ENCODE measurements at places on chromosomes 3 and 15. TPM values are rescaled to one million over a fixed set of nuclear protein-coding genes. Genes with fewer than 3 reads are reported as not detected.

DNA sequence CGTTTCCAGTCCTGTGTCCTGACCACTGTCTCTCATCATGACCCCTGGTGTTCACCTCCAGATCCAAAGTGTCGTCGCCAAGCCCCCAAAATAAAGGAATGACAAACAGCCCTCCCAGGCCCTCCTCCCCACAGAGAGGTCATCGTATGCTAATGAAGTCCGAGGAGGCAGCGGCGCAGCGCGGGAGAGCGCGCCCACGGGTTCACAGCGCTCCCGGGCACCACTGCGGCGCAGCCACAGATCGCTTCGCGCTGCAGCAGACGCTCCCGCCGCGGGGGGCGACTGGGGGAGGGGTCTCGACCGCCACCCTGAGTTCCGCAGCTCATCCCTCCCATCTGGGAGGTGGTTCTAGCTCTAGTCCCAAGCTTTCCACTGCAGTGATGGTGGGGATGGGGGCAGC is 1.3 kb downstream of the DGKG start:
- no peak for DNase-seq

Gene GUCA1C
- total RNA-seq = not detected

GRCh38 chr3:49647741-49648140 is 26.4 kb upstream of the APEH start:
- no peak for DNase-seq

- DNase-seq = no peak
Observed at GRCh38 chr3:81728766-81729544, 32.5 kb downstream of the GBE1 start.

DNA sequence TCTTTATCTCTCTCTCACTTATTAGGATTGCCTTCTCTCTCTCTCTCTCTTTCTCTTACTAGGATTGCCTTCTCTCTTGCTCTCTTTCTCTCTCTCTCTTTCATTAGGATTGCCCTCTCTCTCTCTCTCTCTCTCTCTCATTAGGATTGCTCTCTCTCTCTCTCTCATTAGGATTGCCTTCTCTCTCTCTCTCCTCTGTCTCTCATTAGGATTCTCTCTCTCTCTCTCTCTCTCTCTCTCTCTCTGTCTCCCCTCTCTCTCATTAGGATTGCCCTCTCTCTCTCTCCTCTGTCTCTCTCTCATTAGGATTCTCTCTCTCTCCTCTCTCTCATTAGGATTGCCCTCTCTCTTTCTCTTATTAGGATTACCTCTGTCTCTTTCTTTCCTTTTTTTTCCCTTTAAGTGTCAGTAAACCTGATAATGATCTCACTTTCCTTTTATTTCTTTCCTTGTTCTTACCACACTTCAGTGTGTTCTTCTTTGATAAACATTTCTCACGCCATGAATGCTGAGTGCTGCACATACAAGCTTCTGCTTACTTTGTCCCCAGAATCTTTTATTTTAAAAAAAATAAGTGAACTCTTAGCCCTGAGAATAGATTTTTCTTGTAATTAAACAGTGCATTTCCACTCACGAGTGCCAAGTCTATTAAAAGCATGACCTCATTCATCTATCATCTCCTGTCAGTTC is 243.4 kb upstream of the TBC1D5 start:
- DNase-seq = no peak

Gene IL5RA
- total RNA-seq = not detected

Gene LIPH
- not detected for total RNA-seq

DNA sequence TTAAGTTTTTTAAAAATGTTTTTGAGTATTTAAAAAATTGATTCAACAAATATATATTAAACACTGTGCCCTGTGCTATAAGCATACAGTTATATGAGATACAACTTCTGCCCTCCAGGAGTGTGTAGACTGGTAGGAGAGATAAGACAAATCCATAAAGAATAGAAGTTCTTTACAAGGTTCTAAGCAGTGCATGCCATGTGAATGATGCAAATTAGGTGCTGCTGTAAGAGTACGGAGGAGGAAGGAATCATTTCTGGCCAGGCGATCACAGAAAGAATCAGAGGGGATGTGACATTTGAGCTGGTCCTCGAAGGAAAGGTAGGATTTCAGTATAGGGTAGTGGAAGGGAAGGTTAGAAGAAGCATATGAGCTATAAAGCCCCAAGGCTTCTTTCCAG is 14.0 kb downstream of the MAPKBP1 start:
- DNase-seq = no peak

GRCh38 chr3:197791892-197792647 is 1.0 kb downstream of the LRCH3 start:
- DNase-seq = peak; percentile 68

Gene CCR9
- 2.0 TPM for total RNA-seq

- DNase-seq = no peak
Observed at GRCh38 chr15:63995789-63996188, 50.5 kb downstream of the DAPK2 start.

- DNase-seq = no peak
Observed at GRCh38 chr3:110015231-110015963, 678.1 kb upstream of the DPPA4 start.

DNA sequence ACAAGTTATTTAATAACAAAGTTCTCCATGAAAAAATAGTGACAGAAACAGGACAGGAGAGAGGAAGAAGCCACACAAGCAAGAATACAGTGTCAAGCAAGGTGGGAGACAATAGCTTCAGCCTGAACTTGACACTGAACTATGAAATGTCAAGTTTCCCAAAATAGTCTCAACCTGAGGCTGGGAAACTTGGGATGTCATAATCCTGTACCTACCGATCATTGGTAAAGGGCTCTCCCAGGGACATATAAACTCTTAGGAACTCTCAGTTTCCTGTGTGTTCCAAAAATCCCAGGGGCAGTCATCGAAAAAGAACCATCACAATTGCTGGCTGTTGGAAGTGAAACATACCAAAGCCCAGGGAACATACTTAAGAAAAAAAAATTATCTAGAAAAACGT is 211.6 kb downstream of the P3H2 start:
- DNase-seq = no peak

Gene CPA3
- total RNA-seq = not detected

Gene ZMAT3
- total RNA-seq = 22.8 TPM

Gene TM6SF1
- total RNA-seq = 0.58 TPM

Gene FMN1
- 0.21 TPM for total RNA-seq

Data from naive thymus-derived CD8-positive, alpha-beta T cell (primary cell).